ENCODE measurements at places on chromosomes 16 and 17. TPM values are rescaled to one million over a fixed set of nuclear protein-coding genes. Genes with fewer than 3 reads are reported as not detected.

Gene SOX9
- 1.7 TPM for total RNA-seq

Gene KRTAP2-2
- total RNA-seq, result not detected

- DNase-seq, result no peak
These were observed 11.2 kb downstream of the CORO6 start for GRCh38 chr17:29611351-29612093.

Gene LGALS9B
- not detected for total RNA-seq

Gene KRT23
- 1.3 TPM for total RNA-seq

DNA sequence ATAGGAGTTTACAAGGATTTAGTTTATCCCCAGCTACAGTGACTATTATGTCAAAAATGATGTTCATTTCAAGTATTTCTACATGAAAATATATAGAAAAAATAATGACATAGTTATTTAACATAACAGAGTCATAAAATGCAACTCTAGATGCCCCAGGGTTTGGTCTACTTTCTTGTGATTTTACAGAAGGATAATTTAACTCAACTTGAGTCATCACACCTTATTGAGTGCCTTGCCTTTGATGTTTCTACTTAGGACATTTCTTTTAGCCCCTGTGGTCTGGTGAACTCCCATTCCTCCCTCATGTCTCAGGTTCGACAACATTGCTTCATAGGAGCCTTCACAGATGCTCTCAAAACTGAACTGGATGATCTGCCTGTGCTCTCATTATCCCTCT lies 2.0 kb downstream of the KRT20 start:
- DNase-seq, result no peak

DNA sequence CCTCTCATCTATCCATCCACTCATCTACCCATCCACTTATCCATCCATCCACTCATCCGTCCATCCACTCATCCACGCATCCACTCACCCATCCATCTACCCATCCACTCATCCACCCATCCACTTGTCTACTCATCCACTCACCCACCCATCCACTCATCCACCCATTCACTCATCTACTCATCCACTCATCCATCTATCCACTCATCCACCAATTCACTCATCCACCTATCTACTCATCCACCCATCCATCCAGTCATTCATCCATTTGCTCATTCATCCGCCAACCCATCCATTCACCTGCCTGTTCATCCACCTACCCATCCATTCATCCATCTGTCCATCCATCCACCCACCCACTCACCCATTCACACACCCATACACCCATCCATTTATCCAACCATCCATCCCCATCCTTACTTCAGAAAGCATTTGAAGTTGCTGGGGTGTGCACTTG lies 329.6 kb downstream of the SEC14L1 start:
- no peak for DNase-seq

DNA sequence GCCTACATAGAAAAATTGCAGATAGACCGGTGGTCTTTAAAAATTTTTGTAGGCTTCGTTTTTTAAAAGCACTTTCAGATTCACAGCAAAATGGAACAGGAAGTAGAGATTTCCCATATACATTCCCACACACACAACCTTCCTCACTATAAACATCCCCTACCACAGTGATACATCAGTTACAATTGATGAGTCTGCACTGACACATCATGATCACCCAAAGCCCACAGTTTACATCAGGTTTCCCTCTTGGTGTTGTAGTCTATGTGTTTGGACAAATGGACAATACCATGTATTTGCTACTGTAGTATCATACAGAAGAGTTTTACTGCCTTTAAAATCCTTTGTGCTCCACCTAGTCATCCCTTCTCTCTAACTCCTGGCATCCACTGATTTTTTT lies 113.9 kb upstream of the ADAMTS18 start:
- DNase-seq, result no peak

- DNase-seq, result no peak
These were observed 375.3 kb downstream of the WWOX start for GRCh38 chr16:78474762-78475161.

Gene HS3ST3A1
- total RNA-seq, result 6.5 TPM

Gene SDR42E2
- not detected for total RNA-seq
